ENCODE measurements at places on chromosomes 7 and 10. TPM values are rescaled to one million over a fixed set of nuclear protein-coding genes. Genes with fewer than 3 reads are reported as not detected.

The ACBD7 gene
- 1.5 TPM for total RNA-seq

The H2BK1 gene
- total RNA-seq = not detected

The LBX1 gene
- total RNA-seq = not detected

The ANKRD7 gene
- total RNA-seq = not detected

The LRRN3 gene
- 6.3 TPM for total RNA-seq

The HSPA12A gene
- total RNA-seq = 75.0 TPM

The PDE6C gene
- total RNA-seq = not detected

The FFAR4 gene
- not detected for total RNA-seq

The OR6B1 gene
- total RNA-seq = not detected

The NODAL gene
- not detected for total RNA-seq

The FAM131B gene
- 111 TPM for total RNA-seq

The ENTPD1 gene
- not detected for total RNA-seq

The CALML5 gene
- total RNA-seq = not detected

The HOGA1 gene
- not detected for total RNA-seq

The CPA2 gene
- not detected for total RNA-seq

The UBE3C gene
- total RNA-seq = 52.5 TPM

The BNIP3 gene
- 56.4 TPM for total RNA-seq

The GRM3 gene
- not detected for total RNA-seq

The LIPM gene
- total RNA-seq = not detected

The PGAM1 gene
- total RNA-seq = 374 TPM

The IL2RA gene
- not detected for total RNA-seq

The FAM25A gene
- total RNA-seq = not detected

The HTR5A gene
- total RNA-seq = 0.20 TPM

The ARMC10 gene
- 16.1 TPM for total RNA-seq

The SPDYE11 gene
- 0.25 TPM for total RNA-seq

The MYOF gene
- 0.42 TPM for total RNA-seq

The INPP5F gene
- total RNA-seq = 186 TPM

The GNGT1 gene
- total RNA-seq = not detected

The CHRM2 gene
- not detected for total RNA-seq

The TEX47 gene
- total RNA-seq = not detected

The SLIT1 gene
- total RNA-seq = 11.3 TPM

The TUBB8 gene
- 1.1 TPM for total RNA-seq

The AOAH gene
- not detected for total RNA-seq

The TACR2 gene
- total RNA-seq = not detected

The TMEM26 gene
- total RNA-seq = not detected

The PNLIPRP2 gene
- not detected for total RNA-seq
